Thoracic aorta (tissue), 2 donors: ENCODE measurements at places on chromosomes 13 and 19.

DNA sequence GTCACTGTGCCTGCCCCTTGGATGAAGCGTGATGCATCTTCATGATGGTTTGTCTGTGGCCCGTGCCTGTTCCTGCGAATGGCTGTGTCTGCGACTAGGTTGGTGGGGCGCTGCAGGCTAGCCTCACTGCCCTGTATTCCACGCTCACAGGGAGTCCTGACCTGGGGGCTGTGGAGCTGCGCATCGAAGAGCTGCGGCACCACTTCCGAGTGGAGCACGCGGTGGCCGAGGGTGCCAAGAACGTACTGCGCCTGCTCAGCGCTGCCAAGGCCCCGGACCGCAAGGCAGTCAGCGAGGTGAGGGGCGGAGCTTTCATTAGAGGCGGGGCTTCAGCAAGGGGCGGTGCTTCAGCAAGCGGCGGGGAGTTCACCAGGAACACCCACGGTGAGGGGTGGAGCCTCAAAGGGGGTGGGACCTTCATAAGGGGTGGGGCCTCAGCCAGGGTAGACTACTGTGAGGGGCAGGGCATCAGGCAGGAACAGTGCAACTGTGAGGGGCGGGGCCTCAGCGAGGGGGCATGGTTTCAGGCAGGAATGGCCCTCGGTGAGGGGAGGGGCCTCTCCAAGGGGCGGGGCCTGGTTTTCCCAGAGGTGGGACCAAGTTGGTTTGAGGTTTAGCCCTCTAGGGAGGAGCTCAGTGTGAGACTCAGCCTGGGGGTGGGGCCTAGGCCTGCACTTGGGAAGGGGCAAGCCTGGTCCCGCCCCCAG lies 17.2 kb downstream of the PKN1 start:
- no peak for DNase-seq

- no peak for DNase-seq
Observed at GRCh38 chr19:13633109-13633508, 126.8 kb upstream of the CACNA1A start.

DNA sequence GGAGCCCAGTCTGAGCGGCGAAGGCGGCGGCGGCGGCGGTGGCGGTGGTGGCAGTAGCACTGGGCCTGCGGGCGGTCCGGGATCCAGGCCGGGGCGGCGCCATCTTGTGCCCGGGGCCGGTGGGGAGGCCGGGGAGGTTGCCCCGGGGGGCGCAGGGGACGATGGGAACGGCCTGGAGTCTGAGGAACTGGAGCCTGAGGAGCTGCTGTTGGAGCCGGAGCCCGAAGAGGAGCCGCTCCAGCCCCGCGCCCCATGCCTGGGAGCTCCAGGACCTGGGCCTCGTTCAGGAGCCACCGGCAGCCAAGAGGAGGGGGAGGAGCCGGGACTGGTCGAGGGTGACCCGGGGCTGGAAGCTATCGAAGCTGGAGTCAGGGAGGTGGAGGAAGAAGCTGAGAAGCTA lies 11.6 kb downstream of the ZNF28 start:
- no peak for DNase-seq

DNA sequence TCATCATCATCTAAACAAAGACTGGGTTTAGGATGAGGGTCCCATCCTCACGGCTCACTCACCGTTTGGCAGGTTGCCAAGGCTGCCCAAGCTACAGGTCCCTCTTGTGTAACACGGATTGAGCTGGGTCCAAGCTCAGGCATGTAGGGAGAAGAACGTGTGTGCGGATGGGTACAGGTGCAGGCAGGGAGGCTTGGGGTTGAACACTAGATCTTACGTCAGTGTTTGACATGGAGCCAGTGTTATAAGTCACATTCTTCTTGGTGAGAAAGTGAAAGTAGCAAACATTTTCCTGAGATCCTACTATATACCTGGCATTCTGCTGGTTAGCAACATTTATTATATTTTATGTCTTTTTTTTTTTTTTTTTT lies 136.8 kb upstream of the RNF113B start:
- DNase-seq = no peak

- no peak for DNase-seq
Observed at GRCh38 chr19:6459262-6460098, at the start of gene SLC25A23. TSS of gene SLC25A23 (minus strand) at chr19:6459792. CDS start at chr19:6459628, 164 bp downstream.

GRCh38 chr19:43673637-43674036 lies 3.7 kb upstream of the PLAUR start:
- DNase-seq = no peak

GRCh38 chr13:19362946-19363510 lies 181.4 kb upstream of the TUBA3C start:
- DNase-seq = no peak

DNA sequence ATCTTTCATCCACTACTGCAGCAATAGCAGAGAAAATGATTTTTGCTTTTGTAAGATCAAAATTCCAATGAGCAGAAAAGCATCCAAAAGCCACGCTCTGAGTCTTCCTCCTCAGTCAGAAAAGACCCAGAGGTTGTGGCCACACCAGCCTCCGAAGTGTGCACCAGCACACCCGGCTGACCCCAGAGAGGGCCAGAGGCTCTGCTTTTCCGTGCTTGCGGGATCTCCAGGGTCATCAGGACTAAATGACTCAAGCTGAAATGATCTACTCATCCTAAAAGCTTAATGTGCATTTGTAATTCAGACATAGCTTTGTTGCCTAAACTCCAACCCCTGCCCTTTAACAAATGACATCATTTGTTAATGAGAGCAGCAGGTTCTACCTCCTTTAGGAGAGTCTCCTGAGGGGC lies 16.5 kb downstream of the RXFP2 start:
- DNase-seq = no peak
